ENCODE measurements at places on chromosomes 16 and 17.

- peak; percentile 64 for DNase-seq
Observed at GRCh38 chr17:43576563-43577229, 30.6 kb upstream of the ETV4 start.

- no peak for DNase-seq
Observed at GRCh38 chr16:28865722-28866453, 2.2 kb downstream of the SH2B1 start.

- DNase-seq, result no peak
Observed at GRCh38 chr17:58641887-58642311, 49.9 kb downstream of the TEX14 start.

DNA sequence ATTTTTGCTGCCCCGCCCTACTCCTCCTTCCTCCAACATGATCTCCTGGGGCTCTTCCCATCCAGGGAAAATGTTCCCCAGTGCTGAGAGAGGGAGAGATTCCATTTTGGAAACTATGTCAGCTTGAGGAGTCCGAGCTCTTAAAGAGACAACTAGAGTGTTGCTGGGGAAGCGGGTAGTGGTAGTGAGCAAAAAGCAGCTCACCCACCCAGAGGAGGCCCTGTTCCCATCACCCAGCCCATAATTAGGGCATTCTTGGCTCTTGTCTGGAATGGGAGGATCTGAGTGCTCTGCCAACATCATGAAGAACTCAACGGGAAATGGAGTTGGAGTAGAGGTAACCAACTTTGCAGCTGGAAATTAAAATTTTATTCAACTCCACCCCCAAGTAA lies 9.1 kb upstream of the MSL1 start:
- no peak for DNase-seq

DNA sequence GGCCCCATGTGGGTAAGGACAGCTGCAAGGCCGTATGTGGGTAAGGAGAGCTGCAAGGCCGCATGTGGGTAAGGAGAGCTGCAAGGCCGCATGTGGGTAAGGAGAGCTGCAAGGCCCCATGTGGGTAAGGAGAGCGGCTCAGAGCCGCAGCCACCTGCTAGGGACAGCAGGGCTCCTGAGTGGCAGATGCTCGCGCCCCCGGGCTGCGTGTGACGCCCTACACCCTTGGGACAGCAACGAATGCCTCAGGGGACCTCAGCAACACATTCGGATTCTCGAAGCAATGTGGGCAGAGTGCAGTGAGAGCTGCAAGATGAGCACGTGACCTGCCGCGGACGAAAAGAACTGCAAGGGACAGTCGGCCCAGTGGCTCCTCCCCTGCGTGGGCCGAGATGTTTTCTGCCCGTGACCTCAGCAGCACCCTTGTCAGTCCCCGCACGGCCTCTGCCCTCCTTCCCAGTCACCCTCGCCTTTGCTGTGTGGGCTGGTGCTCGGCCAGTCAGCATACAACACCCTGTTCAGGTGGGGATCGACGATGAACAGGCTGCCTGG lies 9.6 kb upstream of the SLC38A8 start:
- DNase-seq, result no peak

DNA sequence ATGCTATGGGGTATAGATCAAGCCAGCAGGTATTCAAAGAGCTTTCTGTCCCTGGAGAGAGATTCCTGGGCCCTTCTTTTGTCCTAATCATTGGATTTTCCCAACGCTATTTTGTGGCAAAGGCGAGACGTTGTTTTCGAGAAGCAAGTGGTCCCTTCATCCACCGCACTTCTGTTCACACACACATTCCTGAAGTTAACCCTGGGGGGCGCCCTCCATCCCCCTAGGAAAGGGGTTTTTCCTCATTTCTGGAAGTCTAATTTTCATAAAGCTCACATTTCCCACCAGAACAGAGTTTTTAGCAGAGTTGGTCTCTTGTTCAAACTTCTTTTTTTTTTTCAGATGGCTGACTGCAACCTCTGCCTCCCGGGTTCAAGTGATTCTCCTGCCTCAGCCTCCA lies 11.9 kb downstream of the SCGB1C2 start:
- DNase-seq, result no peak

DNA sequence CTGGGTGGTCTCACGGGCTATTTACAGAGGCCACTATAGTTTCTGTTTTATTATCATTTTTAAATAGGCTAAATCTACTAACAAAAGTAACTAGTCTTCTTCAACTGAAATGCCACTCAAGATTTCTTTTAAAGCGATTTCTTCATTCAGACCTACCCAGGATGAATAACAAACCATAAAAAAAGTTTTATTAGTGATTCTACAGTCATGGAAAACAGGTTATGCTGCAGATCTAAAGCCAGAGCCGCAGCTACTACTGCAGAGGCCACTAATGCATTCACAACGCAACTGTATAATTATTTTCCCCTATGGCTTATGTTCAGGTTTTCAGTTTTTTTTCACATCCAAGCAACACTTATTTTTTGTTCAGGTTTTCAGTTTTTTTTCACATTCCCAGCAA lies 136.2 kb upstream of the AXIN2 start:
- DNase-seq, result no peak

DNA sequence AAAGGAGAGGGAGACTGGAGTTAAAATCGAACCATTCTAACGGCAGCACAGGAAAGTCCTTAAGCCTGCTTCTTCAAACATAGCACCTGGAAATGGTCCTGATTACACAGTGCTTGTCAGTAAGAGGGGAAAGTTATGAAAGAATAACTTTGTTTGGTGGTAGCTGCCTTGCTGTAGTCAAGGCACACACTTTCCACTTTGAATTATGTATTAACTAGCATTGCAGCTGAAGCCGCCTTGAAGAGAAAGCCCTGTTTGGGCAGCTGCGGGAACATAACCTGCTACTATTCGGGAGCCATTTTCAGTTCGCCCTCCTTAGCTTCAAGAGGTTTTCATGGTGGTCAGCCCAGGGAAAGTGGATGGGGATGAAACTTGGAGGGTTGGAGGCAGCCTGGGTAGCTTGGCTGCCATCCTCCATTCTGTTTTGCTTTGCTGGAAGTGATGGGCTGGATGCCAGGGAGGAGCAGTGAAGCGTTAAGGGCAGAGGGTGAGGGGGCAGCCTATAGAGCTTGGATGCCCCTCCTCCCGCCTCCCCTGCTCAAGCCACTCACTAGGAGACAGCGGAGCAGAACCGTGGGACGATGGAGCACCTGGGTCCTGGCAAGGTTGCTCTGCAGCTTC lies 5.3 kb upstream of the HAS3 start:
- no peak for DNase-seq
